Vein endothelial cell (primary cell): ENCODE measurements at places on chromosomes 1 and 21. TPM values are rescaled to one million over a fixed set of nuclear protein-coding genes. Genes with fewer than 3 reads are reported as not detected.

Gene OR10Z1
- total RNA-seq = not detected in 2 replicates

Gene ANKRD35
- under 0.01 and 0.10 TPM in 2 replicates for total RNA-seq

Gene MEX3A
- total RNA-seq = 15.8 and 19.9 TPM in 2 replicates

Gene CA14
- not detected in 2 replicates for total RNA-seq
